HepG2 (cell line): ENCODE measurements at places on chromosomes 16 and 17. TPM values are rescaled to one million over a fixed set of nuclear protein-coding genes. Genes with fewer than 3 reads are reported as not detected.

- DNase-seq = no peak
Observed at GRCh38 chr17:44311562-44312181, 3.3 kb downstream of the RUNDC3A start.

DNA sequence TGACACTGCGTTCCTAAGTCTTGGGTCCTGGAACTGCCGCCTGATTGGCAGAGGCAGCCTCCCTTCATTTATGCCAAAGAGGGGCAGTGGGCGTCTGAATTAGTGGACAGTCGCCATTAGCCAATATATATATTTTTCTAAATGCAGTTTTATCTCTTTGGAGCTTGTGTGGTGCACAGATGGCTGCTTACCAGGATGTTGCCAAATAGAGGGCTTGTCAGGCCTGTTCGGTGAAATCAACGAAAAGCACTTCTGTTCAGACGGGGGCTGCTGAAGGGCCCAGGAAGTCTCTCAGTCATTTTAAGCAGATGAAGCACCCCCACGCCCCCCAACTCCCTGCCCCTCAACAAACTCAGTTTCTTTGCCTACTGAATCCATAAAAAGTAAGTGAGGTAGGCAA, 66.0 kb downstream of the RAP1GAP2 start:
- no peak for DNase-seq

DNA sequence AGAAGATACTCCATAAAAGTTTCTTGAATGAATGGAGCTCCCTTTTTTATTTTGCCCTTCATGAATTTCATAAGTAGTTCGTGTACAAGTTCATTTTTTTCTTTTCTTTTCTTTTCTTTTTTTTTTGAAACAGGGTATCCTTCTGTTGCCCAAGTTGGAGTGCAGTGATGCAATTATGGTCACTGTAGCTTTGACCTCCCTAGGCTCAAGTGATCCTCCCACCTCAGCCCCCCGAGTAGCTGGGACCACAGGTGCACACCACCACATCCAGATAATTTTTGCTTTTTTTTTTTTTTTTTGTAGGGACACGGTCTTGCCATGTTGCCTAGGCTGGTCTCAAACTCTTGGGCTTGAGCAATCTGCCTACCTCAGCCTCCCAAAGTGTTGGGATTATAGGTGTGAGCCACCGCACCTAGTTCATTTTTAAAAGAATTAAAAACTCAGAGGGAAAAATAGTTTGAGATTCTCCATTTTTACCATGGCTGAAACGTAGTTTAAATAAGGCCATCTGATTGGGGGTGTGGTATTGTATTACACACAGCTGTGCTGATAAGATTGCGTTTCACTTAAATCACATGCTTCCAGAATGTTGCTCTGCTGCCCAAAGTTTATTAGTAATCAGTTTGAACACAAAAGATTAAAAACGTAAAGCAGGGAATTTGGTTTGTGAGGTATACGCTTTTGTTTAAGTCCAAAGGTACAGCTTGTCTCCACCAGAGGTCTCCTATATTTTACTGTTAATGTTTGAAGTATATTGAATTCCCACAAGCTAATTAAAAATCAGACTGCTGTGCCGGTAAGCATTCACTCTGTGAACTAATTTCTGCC, 154.1 kb downstream of the SOCS1 start:
- peak; percentile 70 for DNase-seq

DNA sequence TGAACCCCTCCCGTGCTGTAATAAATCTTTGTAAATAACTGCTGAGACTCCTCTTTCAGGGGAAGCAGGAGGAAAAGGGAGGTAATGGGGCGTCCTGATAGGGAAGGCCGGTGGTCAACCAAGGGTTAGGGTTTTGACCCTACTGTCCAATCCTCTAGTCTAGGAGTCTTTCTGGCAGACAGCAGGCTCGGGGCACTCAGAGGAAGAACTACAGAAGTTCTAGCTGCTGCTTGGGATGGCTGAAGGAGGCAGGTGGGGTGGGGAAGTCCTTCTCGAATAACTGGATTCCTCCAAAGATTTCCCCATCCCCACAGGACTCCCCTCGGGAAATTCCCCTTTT, 387 bp upstream of the STARD3 start:
- no peak for DNase-seq

- no peak for DNase-seq
Observed at GRCh38 chr17:17748179-17748578, 66.9 kb downstream of the RAI1 start.

GRCh38 chr17:40582328-40582901, 17.1 kb upstream of the CCR7 start:
- DNase-seq = no peak

DNA sequence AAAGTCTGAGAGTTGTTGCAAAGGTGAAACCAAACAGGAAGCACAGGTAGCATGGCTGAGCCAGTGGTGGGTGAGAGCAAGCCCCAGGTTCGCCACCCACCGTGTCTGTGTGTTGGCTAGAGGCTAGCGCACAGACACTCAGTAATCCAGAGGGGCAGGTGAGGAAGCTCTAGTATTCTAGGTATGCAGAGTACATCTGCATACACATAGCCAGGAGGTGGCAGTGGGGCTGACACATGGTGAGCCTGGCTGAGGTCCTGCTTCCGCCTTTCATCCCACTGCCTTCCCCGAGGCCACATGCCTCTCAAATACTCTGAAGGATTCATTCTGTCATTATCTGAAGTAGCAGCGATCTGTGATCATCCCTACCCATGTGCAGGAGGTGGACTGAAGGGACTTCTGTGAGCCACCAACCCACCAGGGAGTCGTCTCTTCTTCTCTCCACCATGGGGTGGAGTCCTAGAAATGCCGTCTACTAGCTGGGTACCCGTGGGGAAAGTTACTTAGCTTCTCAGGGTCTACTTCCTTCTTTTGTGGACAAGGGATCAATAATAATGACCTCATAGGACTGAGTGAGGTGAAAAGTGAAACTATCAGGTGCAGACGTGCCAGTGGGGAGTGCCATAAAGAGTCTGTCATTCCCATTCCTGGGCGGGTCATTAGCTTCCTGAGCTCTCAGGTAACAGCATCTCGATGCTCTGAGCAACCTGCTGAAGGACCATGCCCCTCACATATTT, 36.0 kb upstream of the ICAM2 start:
- no peak for DNase-seq

SLC22A31 gene
- 20.6 and 83.3 TPM in 2 replicates for total RNA-seq

ARHGAP27 gene
- total RNA-seq = 7.8 and 18.9 TPM in 2 replicates

DNA sequence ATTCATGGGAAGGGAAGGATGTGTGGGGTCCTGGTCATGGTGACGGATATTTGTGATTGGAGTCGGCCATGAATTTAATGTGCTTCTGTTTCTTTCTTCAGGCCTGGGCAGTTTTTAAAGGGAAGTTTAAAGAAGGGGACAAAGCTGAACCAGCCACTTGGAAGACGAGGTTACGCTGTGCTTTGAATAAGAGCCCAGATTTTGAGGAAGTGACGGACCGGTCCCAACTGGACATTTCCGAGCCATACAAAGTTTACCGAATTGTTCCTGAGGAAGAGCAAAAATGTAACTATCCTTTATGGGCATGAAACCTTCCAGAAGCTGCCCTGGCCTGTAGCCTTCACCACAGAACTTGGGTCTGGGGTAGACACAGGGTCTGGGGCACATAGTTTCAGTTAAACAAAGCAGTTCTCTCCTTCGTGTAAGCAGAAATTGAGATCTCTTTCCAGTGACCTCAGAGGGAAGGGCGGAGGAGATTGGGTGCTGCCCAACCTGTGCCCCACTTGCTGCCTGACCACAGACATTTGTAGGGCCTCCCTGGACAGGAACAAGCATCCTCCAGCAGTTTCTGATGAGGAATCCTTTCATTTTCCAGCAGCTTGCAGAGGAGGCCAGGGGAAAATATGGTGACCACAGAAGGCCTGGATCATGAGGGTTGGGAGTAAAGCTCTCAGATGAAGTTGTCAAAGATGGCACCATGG, 10.1 kb downstream of the IRF8 start:
- no peak for DNase-seq

HEATR9 gene
- total RNA-seq = not detected in 2 replicates

DNA sequence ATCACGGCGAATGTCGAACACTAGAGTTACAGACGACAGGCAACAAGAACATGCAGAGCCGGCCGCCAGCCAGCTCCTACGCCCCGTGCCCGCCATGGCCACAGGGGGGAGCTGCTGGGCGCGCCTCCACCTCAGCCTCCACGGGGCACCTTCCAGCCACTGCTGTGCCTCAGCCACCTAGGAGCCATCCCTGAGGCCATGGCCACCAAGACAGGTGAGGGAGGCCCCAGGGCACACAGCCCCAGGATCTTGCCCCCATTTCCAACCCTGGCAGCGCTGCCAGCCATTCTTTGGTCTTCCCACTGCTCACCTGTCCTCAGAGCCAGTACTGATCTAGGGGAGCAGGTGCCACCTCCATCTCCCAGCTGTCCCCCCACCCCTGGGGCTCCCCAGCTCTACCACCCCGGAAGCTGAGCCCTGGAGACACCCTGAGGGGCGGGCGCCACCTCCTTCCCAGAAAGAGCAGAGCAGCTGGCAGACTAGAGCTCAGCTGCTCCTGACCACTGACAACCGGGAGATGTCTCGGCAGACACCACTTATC, 11.8 kb downstream of the GNPTG start:
- peak; percentile 30 for DNase-seq

DNA sequence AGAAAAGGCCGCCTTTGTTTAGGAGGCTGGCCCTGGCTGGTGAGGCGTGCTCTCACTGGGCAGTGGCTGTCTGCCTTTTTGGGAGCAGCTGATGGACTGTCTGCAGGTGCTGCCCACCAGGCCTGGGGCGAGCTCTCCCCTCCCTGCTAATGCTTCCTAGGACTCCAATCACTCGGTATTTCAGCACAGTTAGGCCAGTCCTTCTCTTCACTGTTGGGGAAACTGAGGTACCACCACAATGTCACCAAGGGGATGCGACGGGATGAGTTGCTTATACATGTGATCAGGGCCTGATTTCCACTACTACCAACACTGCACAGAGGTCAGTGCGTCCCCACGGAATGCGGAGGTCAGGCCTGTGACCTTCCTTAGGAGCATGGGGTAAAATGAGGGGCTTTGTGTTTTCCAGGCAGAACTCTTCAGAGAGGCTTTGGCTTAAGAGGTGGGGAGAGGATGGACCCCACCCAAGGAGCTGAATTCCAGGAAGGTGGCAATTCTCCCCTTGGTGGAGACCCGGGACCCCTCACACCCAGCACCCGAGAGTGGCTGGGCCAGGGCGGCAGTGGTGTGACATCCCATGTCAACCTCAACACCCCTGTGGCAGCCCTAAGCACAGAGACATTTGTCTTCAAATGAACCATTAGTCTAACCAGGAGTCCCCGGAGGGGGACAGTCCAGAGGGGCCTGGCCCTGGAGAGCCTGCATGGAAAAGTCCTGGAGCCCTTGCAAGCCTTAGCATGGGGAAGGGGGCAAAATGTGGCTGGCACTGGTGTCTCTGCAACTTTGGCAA, 86.4 kb downstream of the N4BP1 start:
- DNase-seq = no peak

ZSCAN10 gene
- total RNA-seq = not detected in 2 replicates

PMFBP1 gene
- total RNA-seq = 2.4 and 3.8 TPM in 2 replicates
